ENCODE measurements at places on chromosomes 13 and 19. TPM values are rescaled to one million over a fixed set of nuclear protein-coding genes. Genes with fewer than 3 reads are reported as not detected.

GRCh38 chr19:33947265-33947964 is 150.7 kb downstream of the KCTD15 start:
- DNase-seq: no peak
- no peaks in the 10 kb centered on the region for H3K36me3 ChIP-seq
- H3K4me1 ChIP-seq: no peaks in the 10 kb centered on the region
- no peaks in the 10 kb centered on the region for H3K27me3 ChIP-seq

GRCh38 chr19:6065685-6066374 is 44.5 kb downstream of the RFX2 start:
- no peak overlapping the region for H3K4me3 ChIP-seq
- peak; percentile 84 for DNase-seq
- no peaks in the 10 kb centered on the region for H3K27me3 ChIP-seq
- peak overlapping the region; percentile 86 for H3K27ac ChIP-seq
- H3K4me1 ChIP-seq: peaks cover 74% of the 10 kb centered on the region
- H3K36me3 ChIP-seq: no peaks in the 10 kb centered on the region

DNA sequence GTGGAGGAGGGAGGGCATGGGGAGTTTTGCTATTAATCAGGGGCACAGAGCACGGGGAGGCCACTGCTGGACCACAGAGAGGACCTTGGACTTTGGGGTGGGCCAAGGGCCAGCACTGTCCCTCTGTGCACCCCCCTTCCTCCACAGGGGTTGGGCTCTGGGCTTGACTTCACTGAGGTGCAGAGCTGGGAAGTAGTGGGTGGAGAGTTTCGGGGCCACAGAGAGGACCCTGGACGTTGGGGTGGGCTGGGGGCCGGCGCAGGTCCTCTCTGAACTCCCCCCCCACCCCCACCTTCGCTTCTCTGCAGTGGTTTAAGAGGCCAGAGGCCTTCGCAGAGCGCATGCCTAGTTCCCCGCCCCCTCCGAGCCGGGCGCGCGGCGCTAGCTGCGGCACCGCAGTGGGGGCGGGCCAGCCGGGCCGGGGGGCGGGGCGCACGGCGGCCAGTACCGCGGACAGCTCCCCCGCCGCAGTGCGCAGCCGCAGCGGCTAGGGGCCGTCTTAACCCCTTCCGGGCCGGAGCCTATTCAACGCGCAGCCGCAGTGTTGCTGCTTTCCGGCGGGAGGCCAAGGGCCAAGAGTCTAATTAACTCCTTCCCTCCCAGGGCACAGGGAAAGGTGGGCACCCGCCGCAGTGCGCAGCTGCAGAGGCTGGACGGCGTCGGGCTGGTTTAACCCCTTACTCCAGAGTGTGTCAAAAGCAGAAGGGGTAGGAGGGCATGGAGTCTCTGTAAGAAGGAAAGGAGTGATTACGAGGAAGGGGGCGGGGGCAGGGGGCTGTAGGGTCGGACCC is 3.7 kb downstream of the KCNC3 start:
- H3K27ac ChIP-seq: no peak overlapping the region
- peaks cover 77% of the 10 kb centered on the region for H3K27me3 ChIP-seq
- no peaks in the 10 kb centered on the region for H3K36me3 ChIP-seq
- peaks cover 35% of the 10 kb centered on the region for H3K4me1 ChIP-seq

Gene MRI1
- total RNA-seq: 53.1 TPM

Gene TNFRSF19
- total RNA-seq: not detected

- H3K27ac ChIP-seq: no peak overlapping the region
- no peaks in the 10 kb centered on the region for H3K27me3 ChIP-seq
- no peak overlapping the region for H3K4me3 ChIP-seq
- no peaks in the 10 kb centered on the region for H3K4me1 ChIP-seq
These were observed 536.0 kb downstream of the MYO16 start for GRCh38 chr13:109165417-109165904.

DNA sequence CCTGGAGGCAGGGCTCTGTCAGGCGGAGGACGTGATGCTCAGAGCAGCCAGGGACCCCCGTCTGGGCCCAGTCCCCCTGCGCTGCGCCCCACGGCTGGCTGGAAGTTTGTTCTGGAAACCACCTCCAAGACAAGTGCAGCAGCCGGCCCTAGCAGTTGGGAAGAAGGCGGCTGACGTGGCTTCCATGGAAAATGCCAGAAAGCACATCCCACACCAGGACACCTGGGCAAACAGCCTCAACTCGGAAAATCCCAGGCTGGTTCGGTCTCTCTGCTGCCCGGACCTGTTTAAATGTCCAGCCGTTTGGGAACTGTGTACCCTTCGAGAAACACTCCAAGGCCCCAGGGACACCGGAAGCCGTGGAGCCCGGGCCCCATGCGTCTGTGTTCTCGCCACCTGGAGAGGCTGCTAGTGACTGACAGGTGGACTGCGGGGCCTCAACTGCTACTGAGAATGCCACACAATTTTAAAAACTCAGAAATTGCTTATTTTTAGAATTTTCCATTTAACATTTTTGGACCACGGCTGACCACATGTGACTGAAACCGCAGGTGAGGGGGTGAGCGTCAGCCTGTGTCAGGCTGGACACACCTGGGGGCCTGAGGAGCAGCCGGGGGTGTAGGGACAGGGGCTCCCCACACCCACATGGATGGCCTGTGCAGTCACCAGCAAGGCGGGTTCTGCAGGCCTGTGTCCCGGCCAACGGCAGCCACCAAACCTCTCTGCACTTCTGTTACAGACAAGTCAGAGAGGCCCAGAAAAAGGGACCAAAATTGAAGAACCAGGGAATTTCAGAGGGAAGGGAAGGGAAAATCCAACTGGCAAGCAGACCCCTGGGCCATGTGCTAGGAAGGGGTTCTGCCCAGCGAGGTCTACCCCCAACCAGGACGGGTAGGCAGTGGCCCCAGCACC is 31.7 kb downstream of the RASA3 start:
- H3K4me3 ChIP-seq: no peak overlapping the region
- peak; percentile 74 for DNase-seq

DNA sequence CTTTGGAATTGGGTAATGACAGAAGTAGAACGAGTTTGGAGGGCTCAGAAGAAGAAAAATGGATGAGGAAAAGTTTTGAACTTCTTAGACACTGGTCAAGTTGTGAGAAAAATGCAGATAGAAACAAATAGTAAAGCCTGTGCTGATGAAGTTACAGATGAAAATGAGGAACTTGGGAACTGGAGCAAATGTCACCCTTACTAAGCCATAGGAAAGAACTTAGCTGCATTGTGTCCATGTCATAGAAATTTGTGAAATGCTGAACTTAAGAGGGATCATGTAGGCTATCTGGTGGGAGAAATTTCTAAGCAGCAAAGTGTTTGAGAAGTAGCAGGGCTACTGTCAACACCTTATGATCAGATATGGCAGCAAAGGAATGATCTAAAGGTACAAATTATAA is 289.2 kb upstream of the PCDH9 start:
- H3K4me3 ChIP-seq: no peak overlapping the region
- no peaks in the 10 kb centered on the region for H3K36me3 ChIP-seq
- DNase-seq: no peak
- H3K27me3 ChIP-seq: no peaks in the 10 kb centered on the region

GRCh38 chr13:89279374-89279773 is 1608.2 kb downstream of the SLITRK5 start:
- H3K4me3 ChIP-seq: no peak overlapping the region
- DNase-seq: no peak
- H3K27me3 ChIP-seq: no peaks in the 10 kb centered on the region
- H3K4me1 ChIP-seq: no peaks in the 10 kb centered on the region

GRCh38 chr19:43966079-43966694 is 15.2 kb downstream of the ZNF221 start:
- H3K27ac ChIP-seq: no peak overlapping the region
- DNase-seq: no peak
- H3K4me3 ChIP-seq: no peak overlapping the region

Gene IFI30
- total RNA-seq: 49.8 TPM

DNA sequence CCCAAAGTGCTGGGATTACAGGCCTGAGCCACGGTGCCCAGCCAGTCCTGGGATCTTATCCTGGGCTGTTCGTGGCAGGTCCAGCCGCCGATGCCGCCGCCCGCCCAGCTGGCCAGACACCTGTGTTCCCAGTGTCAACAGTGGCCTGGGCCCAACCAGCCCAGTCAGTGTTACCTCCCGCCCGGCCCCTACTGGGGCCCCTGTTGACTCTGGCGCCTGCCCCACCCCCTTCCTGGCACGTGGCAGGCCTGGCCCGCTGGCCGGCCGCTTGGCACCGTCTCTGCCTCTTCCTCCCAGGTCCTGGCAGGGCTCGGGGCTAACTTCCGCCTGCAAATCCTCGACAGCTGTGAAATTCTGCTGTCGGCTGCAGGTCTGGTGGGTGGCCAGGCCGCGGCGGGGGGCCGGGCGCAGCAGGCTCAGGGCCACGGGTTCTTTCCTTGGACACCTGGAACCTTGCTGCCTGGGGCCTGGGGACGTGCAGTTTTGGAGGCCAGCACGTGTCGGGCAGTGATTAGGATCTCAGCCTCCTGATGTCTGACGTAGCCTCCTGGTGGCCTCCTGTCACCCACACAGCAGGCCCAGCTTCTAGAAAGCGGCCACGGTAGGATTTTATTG is 9.1 kb downstream of the ARID3A start:
- DNase-seq: peak; percentile 96
- H3K36me3 ChIP-seq: no peaks in the 10 kb centered on the region
- peak overlapping the region; percentile 61 for H3K27ac ChIP-seq
- H3K4me3 ChIP-seq: no peak overlapping the region
- H3K27me3 ChIP-seq: no peaks in the 10 kb centered on the region

DNA sequence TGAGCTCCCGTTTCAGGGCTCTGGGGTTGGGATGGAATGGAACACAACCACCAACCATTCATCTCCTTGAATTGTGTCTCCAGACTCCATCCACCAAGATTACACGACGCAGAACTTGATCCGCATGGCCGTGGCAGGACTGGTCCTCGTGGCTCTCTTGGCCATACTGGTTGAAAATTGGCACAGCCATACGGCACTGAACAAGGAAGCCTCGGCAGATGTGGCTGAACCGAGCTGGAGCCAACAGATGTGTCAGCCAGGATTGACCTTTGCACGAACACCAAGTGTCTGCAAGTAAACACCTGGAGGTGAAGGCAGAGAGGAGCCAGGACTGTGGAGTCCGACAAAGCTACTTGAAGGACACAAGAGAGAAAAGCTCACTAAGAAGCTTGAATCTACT is 15.5 kb downstream of the FCAR start:
- DNase-seq: no peak
- no peaks in the 10 kb centered on the region for H3K36me3 ChIP-seq
- H3K27me3 ChIP-seq: no peaks in the 10 kb centered on the region
- H3K4me1 ChIP-seq: no peaks in the 10 kb centered on the region
- H3K27ac ChIP-seq: no peak overlapping the region
- H3K4me3 ChIP-seq: no peak overlapping the region

Gene FGF14
- total RNA-seq: 6.6 TPM

GRCh38 chr13:101502618-101503017 is 50.1 kb downstream of the ITGBL1 start:
- no peak overlapping the region for H3K27ac ChIP-seq
- H3K36me3 ChIP-seq: no peaks in the 10 kb centered on the region
- no peak for DNase-seq
- H3K4me1 ChIP-seq: no peaks in the 10 kb centered on the region

GRCh38 chr19:5896365-5897076 is 7.1 kb downstream of the NDUFA11 start:
- H3K36me3 ChIP-seq: peaks cover 52% of the 10 kb centered on the region
- H3K4me1 ChIP-seq: peaks cover 50% of the 10 kb centered on the region
- no peak for DNase-seq

DNA sequence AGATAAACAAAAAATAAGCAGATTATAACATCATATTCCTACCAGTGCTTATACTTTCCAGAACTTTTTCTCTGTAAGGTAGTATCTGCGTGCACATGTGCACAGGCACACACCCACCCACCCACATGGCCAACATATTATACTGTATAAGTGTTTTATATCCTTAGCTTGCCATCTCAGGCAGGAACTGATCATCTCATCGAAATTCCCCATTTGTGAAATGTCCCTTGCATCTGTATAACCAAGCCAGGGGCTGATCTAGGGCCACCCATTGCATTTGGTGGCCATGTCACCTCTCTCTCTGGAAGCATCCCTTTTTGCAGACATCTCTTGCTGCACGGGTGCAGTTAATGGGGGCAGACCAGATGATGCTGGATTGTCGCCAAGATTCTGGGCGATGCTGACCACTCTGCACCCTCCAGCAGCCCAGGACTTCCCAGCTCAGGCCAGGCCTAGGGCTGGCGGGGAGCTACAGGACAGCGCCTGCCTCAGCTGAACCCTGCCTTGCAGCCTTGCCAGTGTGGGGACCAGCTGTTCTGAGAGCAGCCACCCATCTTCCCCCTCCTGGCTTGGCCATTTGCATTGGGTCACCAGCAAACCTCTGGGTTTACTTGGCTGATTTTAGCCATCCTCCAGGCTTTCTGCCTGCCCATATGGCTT is 95.9 kb downstream of the SLC7A1 start:
- no peaks in the 10 kb centered on the region for H3K27me3 ChIP-seq
- no peak overlapping the region for H3K4me3 ChIP-seq
- H3K27ac ChIP-seq: no peak overlapping the region
- H3K36me3 ChIP-seq: no peaks in the 10 kb centered on the region

GRCh38 chr13:106532111-106532929 is 3.1 kb downstream of the EFNB2 start:
- H3K27ac ChIP-seq: peak overlapping the region; percentile 88
- no peaks in the 10 kb centered on the region for H3K27me3 ChIP-seq
- no peak for DNase-seq
- peaks cover 19% of the 10 kb centered on the region for H3K4me1 ChIP-seq
- no peaks in the 10 kb centered on the region for H3K36me3 ChIP-seq
- peak overlapping the region; percentile 66 for H3K4me3 ChIP-seq

DNA sequence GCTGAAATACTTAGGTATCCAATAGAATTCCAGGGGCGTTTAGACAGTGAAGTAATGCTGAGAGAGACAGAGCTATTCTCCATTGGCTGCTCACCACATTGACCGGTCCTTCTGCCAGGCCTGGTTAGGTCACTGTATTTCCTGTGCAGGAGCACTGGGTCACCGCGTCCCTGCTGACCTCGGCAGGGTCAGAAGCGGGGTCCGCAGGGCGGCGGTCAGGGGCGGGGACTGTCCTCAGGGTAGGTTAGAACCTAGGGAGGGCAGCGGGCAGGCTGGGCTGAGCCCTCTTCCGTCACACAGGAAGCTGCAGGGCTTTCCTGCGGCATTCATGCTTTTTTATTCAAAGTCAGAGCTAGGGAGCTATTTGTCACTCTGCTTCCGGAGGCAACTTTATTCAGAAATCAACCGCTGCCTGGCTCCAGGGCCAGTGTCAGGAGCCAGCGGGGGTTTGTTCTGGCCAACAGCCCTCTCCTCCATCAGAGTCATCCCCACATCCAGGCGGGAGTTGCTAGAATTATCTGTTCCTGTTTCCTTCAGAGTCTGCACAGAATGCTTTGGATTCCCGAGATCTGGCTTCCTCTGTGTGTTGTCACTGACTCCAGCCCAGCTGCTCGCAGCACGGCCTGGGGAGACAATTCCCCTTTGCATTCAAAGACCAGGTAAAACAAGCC is 81.2 kb upstream of the WASF3 start:
- peaks cover 19% of the 10 kb centered on the region for H3K27me3 ChIP-seq
- H3K36me3 ChIP-seq: no peaks in the 10 kb centered on the region
- no peak for DNase-seq
- H3K27ac ChIP-seq: peak overlapping the region; percentile 72
- no peak overlapping the region for H3K4me3 ChIP-seq
- peaks cover 6% of the 10 kb centered on the region for H3K4me1 ChIP-seq

Gene ZNF610
- 2.2 TPM for total RNA-seq

- H3K4me3 ChIP-seq: no peak overlapping the region
- no peak for DNase-seq
- H3K4me1 ChIP-seq: no peaks in the 10 kb centered on the region
- H3K27me3 ChIP-seq: no peaks in the 10 kb centered on the region
- peaks cover 98% of the 10 kb centered on the region for H3K36me3 ChIP-seq
These were observed 14.4 kb downstream of the MICOS13 start for GRCh38 chr19:5665781-5666513.
